T-helper 2 cell (primary cell): ENCODE measurements at places on chromosomes 11 and 22.
A peak's percentile ranks its signal among the peaks of the same experiment; 100 is the strongest.

- no peak for DNase-seq
Observed at GRCh38 chr22:26097840-26098239, 71.4 kb upstream of the SEZ6L start.

DNA sequence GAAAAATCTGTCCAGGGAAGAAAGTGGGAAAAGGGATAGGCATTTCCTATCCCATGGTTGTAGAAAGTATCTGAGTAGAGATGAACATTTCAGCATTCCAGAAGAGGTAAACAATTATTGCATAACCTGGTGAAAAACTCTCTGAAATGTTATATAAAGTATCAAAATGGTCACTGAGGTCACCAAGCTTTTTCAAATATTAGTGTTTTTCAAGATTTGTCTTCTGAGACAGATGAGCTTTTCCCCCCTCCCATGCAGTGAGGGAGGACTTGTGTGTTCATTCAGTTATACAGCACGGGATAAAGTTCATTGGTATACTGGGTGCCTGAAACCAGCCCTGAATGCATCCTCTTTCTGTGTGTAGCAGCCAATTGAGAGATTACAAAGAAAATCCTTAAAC is 1.9 kb upstream of the DEPDC7 start:
- DNase-seq, result no peak

GRCh38 chr11:124586238-124586860 is 16.6 kb downstream of the OR8A1 start:
- peak; percentile 14 for DNase-seq

DNA sequence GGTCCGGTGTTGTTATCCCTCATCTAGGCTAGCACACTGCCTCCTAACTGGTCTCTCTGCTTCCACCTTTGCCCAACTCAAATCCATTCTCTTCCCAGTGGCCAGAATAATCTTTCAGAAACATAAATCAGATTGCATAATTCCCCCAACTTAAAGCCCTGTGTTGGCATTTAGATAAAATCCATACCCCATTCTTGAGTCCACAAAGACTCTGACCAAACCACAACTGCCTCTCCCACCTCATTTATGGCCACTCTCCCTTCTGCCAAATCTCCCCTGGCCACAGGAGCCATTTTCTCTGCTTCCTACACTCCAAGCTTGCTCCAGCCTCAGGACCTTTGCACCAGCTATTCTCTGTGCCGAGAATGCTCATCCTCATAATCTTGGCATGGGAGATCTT is 36.8 kb downstream of the IL18 start:
- no peak for DNase-seq

GRCh38 chr11:130160498-130161155 is 1.0 kb downstream of the ST14 start:
- no peak for DNase-seq

- no peak for DNase-seq
Observed at GRCh38 chr11:101482556-101483124, 101.2 kb downstream of the TRPC6 start.

GRCh38 chr11:73869332-73869949 is 7.2 kb downstream of the COA4 start:
- DNase-seq, result no peak

DNA sequence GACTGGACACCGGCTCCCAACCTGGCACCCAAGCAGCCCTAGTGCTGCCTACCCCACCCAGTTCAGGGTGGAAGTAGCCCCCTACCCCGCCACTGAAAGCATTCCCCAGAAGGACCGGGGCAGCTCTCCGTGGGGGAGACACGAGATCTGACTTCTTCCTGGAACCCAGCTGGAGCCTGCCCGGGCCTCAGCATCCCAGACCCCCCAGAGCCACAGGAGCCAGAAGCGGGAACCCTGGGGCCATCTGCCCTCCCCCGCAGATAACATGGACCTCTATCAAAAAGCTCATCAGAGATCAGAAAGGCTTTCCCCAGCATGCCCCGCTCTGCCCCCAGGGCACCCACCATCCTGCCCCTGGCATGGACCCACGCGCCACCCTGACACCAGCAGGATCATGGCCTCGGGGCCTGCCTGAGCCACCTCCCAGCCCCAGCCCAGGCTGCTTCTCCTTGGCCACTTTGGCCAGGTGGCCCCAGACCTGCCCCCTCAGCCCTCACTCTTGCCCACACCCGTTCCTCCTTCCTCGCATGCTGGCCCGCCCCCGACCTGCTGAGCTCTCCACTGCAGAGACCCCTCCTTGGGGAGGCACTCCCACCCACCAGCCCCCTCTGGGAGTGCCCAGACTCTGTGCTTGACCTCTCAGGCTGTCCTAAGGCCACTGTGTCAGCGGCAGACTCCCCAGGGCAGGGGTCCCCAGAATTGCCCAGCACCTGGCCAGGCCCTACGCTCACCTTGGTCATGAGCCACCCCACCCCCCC is 17.1 kb downstream of the WNT7B start:
- DNase-seq, result no peak

GRCh38 chr22:50731811-50732624 is 6.0 kb upstream of the ACR start:
- peak; percentile 48 for DNase-seq

DNA sequence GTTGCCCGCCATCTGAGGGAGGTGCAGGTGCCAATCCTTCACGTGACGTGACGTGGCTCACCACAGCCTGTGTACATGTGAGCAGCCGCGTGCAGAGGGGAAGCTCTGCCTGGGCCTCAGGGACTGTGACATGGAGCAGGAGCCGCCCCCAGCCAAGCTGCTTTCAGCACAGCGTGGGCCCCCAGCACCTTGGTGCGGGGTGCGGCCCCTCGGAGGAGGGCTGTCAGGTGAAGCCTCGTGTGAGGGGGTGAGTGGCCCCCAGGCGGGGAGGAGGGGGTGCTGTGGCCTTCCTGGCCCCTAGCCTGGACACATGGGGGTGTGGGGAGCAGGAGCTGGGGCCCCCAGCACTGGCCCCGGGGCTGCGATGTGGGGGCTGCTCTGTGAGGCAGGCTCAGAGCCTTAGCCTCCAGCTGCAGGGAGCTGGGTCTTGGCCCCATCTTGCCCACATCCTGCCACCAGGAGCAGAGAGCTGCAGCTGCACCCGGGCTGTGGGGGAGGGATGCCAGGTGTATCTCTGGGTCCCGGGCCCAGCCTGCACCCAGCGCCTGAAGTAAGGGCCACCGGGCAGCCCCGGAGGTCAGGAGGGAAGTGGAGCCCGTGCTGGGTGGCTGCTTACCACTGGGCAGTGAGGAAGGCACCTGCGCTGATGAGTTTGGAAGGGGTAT is at the start of gene ADORA2A:
ADORA2A (plus strand) TSS at position 100 of the 665 bp plus-strand sequence. CDS start 5,806 bp downstream, outside the sequence.
- DNase-seq, result peak; percentile 66

GRCh38 chr11:9462172-9462799 is 1.5 kb downstream of the ZNF143 start:
- no peak for DNase-seq

GRCh38 chr11:125071846-125072217 is 8.7 kb downstream of the SLC37A2 start:
- DNase-seq, result no peak

DNA sequence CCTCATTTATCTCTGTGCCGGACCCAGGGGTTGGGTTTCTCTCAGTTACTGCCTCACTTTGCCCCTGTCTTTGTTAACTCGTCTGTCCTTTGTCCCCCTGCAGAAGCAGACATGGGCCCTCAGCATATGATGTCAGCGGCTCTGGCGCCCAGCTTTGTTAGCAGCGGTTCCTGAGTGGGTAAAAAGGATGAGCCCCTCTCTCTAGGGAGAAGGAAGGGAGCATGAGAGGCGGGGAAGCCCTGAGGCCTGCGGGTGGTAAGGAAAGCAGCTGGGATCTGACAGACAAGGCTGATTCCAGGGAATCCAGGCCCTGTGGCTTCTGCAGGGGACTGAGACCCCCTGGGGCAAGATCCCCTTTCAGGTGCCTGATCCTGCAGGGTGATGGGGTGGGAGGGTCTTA is 51.7 kb downstream of the MCM5 start:
- no peak for DNase-seq

DNA sequence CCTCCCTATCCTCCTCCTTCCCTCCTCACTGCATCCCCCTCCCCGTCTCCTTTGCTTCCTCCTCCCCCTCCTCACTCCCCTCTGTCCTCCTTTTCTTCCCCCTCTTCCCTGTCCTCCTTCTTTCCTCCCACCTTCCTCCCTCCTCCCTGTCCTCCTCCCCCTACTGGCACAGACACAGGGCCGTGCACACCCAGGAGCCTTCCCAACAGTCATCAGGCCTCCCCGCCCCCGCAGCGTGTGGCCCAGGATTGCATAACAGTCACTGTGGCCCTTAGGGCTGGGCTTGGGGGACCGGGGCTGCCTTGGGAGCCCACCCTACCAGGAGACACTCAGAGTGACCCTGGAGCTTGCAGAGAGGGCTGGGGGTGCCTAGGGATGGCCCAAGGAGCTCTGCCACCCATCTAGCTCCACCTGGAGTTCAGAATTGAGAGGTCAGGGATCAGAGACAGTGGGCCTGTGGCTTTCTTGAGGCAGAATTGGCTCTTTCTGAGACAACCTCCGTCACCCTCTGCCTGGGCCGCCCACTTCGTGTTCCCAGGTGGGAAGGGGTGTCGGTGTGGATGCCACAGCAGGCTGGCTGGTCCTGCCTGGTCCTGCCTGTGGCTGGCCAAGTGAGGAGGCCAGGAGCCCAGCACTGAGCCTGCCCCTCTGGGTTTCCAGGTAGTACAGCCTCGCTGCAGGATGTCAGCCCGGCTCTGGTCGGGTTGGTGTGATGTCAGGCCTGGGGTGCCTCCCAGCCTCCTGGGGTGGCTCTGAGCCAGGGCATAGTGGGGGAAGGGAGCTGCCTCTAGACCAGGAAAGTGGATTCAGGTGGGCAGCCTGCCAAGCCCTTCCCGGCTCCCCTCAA is 1.6 kb downstream of the SPI1 start:
- DNase-seq, result no peak

DNA sequence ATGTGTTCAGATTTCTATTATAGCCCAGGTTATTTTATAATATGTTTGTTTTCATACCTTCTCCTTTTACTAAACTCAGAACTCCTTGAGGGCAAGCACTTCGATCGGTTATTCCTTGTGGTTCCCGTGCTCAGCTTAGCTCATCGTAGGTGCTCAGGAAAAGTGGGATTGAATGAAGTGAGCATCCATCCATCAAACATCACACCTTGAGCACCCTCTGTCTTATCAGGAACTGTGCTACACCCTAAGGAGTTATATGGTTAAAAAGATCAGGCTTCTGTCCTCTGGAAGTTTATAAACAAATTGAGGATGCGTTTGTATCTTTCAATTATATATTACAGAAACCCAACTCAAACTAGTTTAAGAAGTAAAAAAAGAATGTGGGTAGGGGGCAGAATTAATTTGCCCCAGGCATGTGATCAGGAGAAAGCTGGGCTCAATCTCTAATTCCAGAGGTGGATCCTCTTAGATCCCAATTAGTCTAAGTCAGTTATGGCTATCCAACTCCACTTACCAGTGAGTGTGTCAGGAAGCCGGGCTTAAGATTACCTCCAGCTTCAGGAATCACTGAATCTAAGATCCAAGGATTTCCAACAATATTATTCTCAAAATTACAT is 59.9 kb upstream of the RRAS2 start:
- no peak for DNase-seq

GRCh38 chr11:86442420-86442819 is 67.7 kb downstream of the CCDC81 start:
- DNase-seq, result no peak

DNA sequence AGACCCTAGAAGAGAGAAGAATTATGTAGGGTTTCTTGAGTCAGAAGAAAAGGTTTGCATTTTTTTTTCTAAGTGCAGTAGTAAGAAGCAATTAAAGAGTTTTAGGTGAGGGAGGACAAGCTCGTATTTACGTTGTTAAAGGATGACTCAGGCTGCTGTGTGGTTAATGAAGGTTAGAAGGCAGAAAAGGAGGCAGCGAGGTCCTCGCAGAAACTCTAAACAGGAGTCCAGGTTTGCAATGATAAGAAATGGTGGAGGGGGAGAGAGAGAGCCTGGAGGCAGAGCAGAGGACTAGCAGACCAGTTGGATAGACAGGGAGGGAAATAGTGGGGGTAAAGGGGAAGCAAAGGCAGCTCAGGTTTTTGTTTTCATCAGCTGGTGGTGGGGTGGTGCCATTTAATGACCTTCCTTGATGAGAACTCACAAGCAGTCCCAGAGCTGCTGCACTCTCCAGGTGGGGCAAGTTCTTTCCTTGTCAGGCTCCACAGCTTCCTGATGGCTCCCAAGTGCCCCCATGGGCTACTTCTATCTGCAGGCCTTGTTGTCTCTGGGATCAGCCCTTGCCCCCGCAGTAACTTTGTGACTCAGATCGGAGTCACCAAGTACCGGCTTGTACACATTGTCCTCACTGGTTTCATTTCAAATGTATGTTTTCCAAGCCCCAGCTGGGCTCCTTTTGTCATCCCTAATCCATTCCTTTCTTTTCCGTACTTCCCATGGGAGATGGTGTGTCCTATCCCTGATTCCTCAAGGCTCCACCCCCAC is 8.3 kb upstream of the INSC start:
- no peak for DNase-seq

GRCh38 chr22:47022475-47022874 is 260.0 kb downstream of the TBC1D22A start:
- no peak for DNase-seq

DNA sequence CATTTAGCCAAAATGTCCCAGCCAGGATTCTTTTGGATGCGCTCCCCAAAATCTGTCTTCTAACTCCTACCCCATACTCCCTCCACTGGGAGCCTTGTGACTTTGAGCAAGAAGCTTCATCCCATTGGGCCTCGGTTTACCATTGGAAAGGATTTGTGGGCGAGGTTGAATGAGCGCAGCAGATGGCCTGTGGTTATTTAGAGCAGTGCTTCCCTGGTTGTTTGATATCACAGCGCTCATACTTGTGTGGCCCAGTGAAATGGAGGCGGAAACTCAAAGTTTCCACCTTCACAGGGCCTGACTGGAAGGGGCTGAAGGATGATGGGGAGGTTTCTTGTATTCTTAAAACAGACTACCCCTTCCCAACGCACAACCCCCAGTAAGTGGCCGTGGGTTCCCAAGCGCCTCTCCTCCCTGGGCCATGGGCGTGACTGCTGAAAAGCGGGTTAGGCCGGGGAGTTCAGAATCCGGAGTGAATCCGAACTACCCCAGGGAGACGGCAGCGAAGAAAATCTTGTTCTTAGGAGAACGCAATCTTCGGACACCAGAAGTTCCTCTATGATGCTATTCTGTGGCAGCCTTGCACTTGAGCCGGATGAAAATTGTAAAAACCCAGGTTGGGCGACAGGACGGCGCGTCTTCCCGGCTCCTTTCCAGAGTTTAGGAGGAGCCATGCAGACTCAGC is 1.2 kb upstream of the ATF4 start:
- DNase-seq, result peak; percentile 49

GRCh38 chr22:23387827-23388516 is 192.1 kb downstream of the IGLL1 start:
- no peak for DNase-seq

DNA sequence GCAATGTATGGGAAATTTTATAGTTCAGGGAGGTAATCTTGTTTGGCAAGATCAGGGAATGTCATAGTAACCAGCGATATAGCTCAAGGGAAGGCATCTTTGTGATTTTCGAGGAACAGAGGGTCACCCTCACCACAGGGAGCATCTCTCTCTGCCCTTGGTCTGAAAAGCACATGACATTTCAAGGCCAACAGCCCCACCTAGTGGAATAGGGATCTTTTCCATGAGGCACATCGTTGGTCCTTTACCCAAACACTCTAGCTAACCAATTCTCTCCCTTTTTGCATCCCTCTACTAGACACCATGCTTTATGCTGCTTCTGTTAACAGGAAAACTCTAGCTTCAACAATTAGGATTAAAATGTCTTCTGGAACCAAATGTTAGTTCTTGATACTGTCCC is 179.0 kb downstream of the GRM5 start:
- no peak for DNase-seq
